ENCODE measurements at places on chromosomes 11 and 22. TPM values are rescaled to one million over a fixed set of nuclear protein-coding genes. Genes with fewer than 3 reads are reported as not detected.

GRCh38 chr22:23922921-23923320 is 28.7 kb downstream of the MIF start:
- H3K4me3 ChIP-seq = no peak overlapping the region
- DNase-seq = no peak
- H3K4me1 ChIP-seq = no peaks in the 10 kb centered on the region
- no peak overlapping the region for H3K27ac ChIP-seq
- no peaks in the 10 kb centered on the region for H3K27me3 ChIP-seq

- DNase-seq = peak; percentile 12
- no peaks in the 10 kb centered on the region for H3K4me1 ChIP-seq
- H3K27me3 ChIP-seq = no peaks in the 10 kb centered on the region
- no peak overlapping the region for H3K27ac ChIP-seq
Measured at GRCh38 chr11:71336996-71337754, 84.8 kb upstream of the SHANK2 start.

The TMEM179B gene
- 66.9 TPM for total RNA-seq

DNA sequence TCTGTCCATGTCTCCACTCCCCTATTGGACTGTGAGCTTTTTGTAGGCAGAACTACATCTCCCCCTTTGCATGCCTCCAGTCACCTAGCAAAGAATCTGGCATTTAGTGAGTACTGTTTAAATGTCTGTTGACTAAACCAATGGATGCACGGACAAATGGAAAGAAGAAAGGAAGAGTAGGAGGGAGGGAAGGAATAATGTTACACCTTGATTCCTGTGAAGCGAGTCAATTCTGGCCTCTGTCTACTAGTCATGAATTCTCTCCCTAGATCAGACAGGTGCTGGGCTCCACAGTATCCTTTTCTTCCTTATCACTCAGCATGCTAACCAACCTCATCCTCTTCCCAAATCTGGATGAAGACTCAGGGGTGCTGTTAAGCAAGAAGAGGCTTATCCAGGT is 33.6 kb downstream of the GALNT18 start:
- H3K4me1 ChIP-seq = no peaks in the 10 kb centered on the region
- no peaks in the 10 kb centered on the region for H3K27me3 ChIP-seq
- no peak overlapping the region for H3K27ac ChIP-seq
- no peaks in the 10 kb centered on the region for H3K36me3 ChIP-seq

GRCh38 chr11:95827696-95828095 is 37.4 kb downstream of the CEP57 start:
- H3K4me3 ChIP-seq = no peak overlapping the region
- H3K27me3 ChIP-seq = no peaks in the 10 kb centered on the region
- peaks cover 4% of the 10 kb centered on the region for H3K36me3 ChIP-seq
- DNase-seq = no peak
- no peak overlapping the region for H3K27ac ChIP-seq
- no peaks in the 10 kb centered on the region for H3K4me1 ChIP-seq

The ZNF215 gene
- total RNA-seq = 2.3 TPM

The C1QTNF4 gene
- 4.4 TPM for total RNA-seq

The DSCAML1 gene
- 0.33 TPM for total RNA-seq

- no peaks in the 10 kb centered on the region for H3K4me1 ChIP-seq
- H3K4me3 ChIP-seq = no peak overlapping the region
Measured at GRCh38 chr11:33533386-33534052, 167.1 kb downstream of the C11orf91 start.

DNA sequence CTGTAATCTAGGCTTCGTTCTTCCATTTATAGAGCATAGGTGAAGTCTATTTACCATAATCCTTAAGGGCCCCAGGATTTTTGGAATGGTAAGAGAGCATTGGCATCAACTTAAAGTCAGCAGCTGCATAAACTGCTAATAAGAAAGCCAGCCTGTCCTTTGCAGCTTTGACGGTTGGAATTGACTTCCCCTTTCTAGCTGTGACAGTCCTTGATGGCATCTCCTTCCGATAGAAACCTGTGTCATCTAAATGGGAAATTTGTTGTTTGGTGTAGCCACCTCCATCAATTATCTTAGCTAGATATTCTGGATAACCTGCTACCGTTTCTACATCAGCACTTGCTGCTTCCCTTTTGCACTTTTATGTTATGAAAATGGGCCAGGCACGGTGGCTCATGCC is 58.0 kb upstream of the GLYATL1B start:
- H3K36me3 ChIP-seq = no peaks in the 10 kb centered on the region
- no peaks in the 10 kb centered on the region for H3K4me1 ChIP-seq
- no peak for DNase-seq
- H3K27ac ChIP-seq = no peak overlapping the region
- H3K27me3 ChIP-seq = no peaks in the 10 kb centered on the region

DNA sequence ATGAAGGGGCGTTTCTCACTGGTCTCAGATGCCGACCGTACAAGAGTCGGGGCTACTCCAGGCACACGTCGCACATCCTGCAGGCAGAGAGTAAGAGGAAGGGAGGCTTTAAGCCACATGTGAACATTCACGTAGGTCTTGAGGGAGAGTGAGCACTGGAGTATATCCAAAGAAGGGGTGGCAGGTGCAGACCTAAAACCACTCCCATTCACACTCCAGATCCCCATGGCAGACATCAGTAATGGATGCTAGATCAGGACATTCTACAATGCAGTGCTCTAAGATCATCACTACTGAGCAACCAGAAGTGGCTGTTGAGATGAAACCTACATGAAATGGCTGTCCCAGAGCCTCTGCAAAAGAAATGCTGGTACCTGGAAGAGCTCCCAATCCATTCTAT is 39.0 kb downstream of the WT1 start:
- H3K27ac ChIP-seq = no peak overlapping the region
- H3K27me3 ChIP-seq = no peaks in the 10 kb centered on the region
- H3K36me3 ChIP-seq = no peaks in the 10 kb centered on the region
- no peaks in the 10 kb centered on the region for H3K4me1 ChIP-seq

DNA sequence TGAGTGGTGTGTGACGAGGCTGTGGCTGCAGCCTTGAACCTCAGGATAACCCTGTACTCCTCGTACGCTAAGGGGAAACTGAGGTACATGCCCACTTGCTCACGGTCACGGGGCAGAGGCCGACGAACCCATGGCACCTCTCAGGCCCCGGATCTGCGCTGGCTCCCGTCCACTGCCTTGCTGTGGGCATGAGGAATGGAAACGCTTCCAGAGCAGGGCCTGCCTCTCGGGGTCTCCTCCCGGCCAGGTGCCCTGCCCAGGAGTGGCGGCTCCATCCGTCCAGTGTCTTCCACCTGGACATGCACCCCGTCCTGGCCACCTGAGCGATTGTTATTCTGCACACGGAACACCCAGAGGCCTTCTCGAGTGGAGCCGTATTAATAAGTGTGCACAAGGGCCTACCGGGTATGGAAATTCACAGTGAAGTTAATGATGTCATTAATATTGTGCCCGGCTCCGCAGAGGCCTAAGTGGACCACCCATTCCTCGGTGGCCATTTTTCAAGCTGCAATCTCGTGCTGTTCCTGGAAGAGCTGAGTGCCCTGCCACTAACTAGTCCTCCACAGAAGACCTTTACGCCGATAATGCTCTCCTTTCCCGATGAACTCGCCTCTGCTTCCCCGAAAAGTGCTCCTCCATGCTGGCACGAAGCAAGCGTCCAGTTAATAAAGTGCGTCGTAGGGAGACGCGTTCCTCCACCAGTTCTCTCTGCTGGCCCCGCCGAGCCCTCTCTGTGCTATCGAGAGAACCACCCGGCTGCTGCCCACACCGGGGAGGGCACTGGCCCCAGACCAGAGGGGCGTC is 927.9 kb downstream of the BRD1 start:
- no peaks in the 10 kb centered on the region for H3K27me3 ChIP-seq
- no peaks in the 10 kb centered on the region for H3K36me3 ChIP-seq
- H3K27ac ChIP-seq = no peak overlapping the region
- no peaks in the 10 kb centered on the region for H3K4me1 ChIP-seq
- DNase-seq = no peak

DNA sequence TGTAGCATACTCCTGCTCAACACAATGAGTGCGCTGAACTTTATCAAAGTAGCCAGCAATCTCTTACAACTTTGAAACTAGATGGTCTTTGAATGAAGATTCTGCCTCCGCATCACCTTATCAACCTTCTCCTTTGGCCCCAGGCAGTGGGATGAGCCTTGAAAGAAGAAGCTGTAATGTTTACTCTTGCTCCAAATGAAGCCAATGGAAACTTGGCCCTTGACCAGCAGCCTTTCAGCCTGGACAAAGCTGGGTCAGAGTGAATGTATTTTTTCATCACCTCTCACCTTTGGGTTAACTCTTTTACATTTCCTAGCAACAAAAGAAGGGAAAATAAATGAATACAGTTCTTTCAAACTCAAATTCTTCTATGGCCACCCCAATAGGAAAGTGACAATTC is 359.1 kb downstream of the KCNA4 start:
- H3K27me3 ChIP-seq = no peaks in the 10 kb centered on the region
- no peak for DNase-seq
- H3K36me3 ChIP-seq = no peaks in the 10 kb centered on the region

GRCh38 chr22:16917144-16918003 is 90.6 kb downstream of the GAB4 start:
- H3K4me1 ChIP-seq = no peaks in the 10 kb centered on the region
- no peak overlapping the region for H3K4me3 ChIP-seq
- H3K27me3 ChIP-seq = no peaks in the 10 kb centered on the region
- no peaks in the 10 kb centered on the region for H3K36me3 ChIP-seq
- peak; percentile 23 for DNase-seq

The POU2AF2 gene
- total RNA-seq = not detected

The NOX4 gene
- 5.1 TPM for total RNA-seq

DNA sequence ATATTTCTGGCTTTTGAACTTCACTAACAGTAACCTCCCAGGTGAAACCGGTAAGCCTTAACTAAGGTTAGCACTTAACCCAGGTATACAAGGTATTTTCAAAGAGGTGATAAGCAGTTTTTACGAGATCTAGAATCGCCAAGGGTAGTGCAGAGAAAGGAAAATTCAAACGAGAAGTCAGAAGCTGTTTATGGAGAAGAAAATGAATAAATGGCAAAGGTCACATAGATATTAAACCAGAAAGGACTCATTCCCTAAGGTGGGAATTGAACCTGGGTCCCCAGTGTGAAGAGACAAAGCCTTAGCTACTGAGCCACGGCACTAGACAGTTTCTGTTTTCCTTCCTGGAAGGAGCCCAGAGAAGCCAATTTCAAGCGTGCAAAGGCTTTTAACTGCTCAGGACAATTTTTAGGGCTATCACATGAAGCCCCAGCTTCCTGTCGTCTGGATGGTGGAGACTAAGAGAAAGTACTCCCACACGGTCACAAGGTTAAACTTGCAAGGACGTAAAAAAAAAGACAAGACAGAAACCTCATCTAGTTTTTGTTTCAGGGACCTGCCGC is 5.7 kb upstream of the C1QTNF6 start:
- peak; percentile 40 for DNase-seq
- H3K27me3 ChIP-seq = no peaks in the 10 kb centered on the region
- H3K4me3 ChIP-seq = no peak overlapping the region
- H3K4me1 ChIP-seq = peaks cover 23% of the 10 kb centered on the region
